ENCODE measurements at places on chromosomes 2 and 18.

- DNase-seq = no peak
Measured at GRCh38 chr2:140641163-140641562, 1489.7 kb downstream of the LRP1B start.

DNA sequence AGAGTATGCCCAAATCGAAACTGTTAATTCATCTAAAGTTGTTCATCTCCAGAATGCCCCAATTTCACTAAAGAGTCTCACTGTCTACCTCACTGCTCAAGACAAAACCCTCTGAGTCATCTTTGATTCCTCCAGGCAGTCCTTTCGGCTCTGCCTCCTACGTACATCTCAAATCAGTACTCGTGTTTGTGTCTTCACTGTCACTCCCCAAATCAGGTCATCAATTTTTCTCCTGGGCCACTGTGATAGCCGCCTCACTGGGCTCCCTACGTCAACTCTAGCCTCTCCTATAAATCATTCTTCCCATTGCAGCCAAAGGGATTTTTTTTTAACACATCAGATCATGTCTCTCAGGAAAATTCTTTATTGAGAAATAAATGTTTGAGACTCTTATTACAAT is 42.1 kb upstream of the TTC39C start:
- DNase-seq = no peak

DNA sequence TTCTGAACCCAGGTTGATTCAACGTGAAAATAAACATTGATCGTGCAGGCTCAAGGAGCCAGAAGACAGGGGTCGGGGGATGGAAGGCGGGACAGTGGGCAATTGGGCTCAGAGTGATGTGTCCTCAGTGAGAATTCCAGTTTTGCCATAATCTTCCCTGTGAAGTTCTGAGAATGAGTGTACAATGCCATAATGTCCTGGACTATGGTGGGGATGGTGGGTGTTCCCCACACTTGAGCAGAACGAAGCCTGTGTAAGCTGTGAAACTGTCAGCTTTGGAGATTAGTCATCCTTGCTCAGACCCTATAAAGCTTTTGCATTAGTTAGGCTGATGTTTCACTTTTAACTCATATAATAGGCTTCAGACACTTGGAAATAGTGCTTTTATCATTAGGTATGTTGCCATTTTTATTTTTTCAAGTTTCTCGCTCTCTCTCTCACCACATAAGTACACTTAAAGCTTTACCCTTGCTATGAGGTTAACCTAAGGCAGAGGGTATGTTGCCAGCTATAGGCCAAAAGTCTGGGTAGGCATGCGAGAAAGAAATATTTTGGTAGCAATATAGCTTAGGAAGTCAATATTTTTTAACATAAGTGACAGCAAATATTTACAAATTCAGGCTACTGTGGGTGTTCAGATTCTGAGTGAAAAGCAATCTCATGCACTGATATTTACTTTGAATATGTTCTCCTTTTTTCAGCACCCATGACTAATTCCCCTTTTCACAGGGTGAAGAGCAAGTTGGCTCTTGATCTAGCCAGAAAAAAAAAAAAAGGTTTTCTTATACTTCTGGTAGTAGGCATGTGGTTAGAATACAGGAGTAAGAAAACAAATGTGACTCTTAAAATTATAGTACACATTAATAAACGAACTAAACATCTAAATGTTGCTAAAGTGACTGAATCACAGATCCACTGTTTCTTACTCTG is 47.2 kb downstream of the CDC42EP3 start:
- no peak for DNase-seq

- no peak for DNase-seq
Measured at GRCh38 chr18:59488899-59489298, 129.8 kb upstream of the LMAN1 start.

DNA sequence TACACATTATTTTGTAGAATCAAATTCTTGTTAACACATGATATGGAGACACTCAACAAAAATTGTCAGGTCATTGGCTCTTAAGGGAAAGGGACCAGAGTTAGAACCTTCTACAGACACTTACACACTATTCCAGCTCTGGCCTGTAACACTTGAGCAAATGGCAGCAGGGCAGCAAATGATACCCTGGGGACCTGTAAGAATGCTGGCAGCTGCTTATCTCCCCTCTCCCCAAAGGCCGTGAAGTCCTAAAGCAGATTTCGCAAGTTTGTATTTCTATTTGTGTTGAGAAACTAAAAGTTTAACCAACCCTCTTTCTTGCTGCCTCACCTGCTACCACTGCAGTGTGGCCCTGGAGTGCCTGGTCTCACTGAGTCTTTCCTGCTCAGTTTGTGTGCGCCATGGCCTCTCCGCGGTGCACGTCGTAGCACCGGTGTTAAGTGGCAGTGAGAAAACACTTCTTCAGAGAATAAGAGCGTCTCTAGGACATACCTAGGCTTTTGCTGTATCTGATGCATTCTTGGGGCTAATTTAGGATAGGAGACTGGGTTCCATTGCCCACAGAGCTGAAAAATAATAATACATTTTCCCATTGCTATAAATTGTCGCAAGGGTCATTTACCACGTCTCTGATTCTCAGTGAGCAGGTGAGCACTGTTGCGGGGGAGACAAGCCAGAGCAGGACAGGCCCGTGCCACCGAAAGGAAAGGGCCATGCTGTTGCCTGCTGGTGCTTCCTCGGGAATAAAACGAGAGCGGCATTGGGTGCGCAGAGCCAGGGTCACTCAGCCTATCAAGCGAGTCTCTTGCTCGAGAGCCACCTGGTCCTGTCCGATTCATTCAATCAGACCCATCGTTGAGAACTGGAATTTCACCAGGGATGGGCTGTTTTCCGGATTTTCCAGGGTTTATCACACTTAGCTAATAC is 204.9 kb downstream of the PTGR3 start:
- no peak for DNase-seq

GRCh38 chr2:130795431-130795830 is 40.1 kb downstream of the AMER3 start:
- DNase-seq = no peak

GRCh38 chr2:23036629-23037028 is 348.4 kb upstream of the KLHL29 start:
- no peak for DNase-seq

DNA sequence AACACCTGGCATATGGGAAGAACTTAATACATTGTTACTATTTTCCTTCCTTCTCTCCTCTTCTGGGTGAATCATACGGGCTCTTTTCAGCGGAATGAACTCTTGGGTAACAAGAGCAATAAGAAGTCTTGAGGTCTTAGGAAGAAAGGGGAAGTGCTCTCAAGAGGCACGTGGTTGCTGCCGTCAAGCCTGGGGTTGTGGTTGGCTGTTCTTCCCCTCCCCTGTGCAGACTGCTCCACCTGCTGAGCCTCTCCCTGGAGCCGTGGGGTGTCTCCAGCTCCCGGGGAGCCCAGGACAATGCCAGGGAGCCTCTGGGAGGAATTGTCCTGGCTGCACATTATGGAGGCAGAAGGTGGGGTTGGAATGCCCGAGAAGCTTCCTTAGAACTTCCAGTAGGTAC is 19.4 kb downstream of the TOGARAM2 start:
- DNase-seq = no peak

GRCh38 chr2:217836901-217837491 is 165.8 kb downstream of the TNS1 start:
- DNase-seq = peak; percentile 32

GRCh38 chr2:217843324-217843723 is 159.5 kb downstream of the TNS1 start:
- DNase-seq = no peak

DNA sequence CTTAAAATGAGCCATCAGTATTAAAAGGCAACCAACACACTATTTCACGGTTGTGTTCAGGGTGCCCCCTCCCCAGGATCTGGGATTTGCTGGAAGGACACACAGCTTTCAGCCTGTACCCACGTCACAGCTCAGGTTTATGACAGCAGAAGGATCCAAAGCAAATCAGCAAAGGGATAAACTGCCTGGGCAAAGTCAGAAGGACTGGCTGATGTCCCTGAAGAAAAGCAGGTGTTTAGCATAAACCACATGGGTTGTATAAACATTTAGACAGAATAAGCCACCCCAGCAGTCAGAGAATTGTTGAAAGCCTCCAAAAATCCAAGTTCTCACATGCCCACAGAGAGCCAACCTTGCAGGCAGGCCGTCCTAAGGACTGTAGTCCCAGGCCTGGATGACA is 63.9 kb downstream of the CD226 start:
- no peak for DNase-seq

DNA sequence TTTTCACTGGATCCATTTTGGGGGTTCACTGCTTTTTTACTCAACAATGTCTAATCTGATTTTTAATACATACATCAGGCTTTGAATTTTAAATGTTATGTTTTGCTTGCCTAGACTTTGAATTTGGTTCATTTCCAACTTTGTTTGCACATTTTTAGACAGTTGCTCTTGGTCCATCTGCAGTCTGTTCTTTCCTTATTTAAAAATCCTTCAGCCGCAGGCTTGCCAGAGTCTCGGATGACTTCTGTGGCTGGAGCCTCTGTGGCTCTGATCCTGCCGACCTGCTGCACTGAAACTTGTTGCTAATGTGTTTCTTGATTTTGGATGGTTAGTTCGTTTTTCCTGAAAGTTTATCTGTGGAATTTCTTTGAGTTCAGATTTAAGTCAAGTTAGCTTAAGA is 172.0 kb upstream of the ALKAL2 start:
- no peak for DNase-seq

DNA sequence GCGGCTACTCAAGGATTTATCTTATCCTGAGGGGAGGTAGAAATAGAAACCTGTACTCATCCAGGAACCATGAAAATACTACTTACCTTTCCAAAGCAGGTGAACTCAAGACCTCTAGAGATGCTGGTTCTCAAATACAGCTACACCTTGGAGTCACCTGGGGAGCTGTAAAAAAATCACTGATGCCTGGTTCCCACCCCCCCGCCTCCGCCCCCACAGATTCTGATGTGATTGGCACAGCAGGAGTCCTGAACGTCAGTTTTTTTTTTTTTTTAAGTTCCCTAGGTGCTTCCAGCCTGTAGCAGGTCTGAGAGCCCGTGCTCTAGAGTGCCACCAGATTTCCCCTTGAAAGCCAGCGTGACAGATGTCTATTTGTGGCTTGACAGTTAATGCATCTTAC is 113.6 kb downstream of the MRO start:
- no peak for DNase-seq

- no peak for DNase-seq
Measured at GRCh38 chr2:4340536-4340935, 637.2 kb downstream of the DCDC2C start.

GRCh38 chr2:18896125-18896764 is 306.9 kb upstream of the NT5C1B start:
- DNase-seq = no peak

- DNase-seq = no peak
Measured at GRCh38 chr2:241530571-241530970, 22.2 kb upstream of the STK25 start.

DNA sequence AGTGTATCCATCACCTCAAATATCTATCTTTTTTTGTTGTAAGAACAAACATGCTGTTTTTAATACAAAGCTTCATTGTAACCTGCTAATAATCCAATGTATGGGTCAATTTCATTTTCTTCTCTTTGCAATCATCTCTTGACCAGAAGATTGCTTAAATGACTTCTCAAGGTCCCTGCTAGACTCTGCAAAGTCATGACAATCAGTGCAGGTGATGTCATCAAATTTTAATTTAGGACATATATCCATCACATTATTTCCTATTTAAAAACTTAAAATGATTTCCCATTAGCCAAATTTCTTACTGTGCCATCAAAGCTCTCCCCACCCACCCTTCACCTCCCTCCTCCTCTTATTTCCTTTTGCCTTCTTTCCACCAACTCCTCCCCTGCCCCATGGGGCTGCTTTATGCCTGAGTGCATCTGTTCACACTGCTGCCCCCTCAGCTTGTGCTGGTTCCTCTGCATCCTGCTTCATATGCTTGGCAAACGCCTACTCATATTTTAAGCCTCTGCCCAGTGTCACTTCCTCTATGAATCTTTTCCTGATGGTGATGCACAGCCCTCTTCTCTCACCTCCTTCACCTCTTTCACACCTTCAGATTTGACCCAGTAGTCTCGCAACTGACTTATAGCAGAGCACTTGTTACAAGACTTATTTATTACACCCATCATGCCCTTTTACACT is 20.3 kb downstream of the PLEK start:
- DNase-seq = no peak

GRCh38 chr2:178910005-178910404 is 102.8 kb upstream of the TTN start:
- no peak for DNase-seq

- DNase-seq = no peak
Measured at GRCh38 chr2:191839918-191840804, 6.7 kb downstream of the CAVIN2 start.

- DNase-seq = no peak
Measured at GRCh38 chr2:52383541-52383940, 1351.6 kb upstream of the NRXN1 start.

GRCh38 chr18:6607343-6607742 is 122.2 kb upstream of the ARHGAP28 start:
- no peak for DNase-seq

DNA sequence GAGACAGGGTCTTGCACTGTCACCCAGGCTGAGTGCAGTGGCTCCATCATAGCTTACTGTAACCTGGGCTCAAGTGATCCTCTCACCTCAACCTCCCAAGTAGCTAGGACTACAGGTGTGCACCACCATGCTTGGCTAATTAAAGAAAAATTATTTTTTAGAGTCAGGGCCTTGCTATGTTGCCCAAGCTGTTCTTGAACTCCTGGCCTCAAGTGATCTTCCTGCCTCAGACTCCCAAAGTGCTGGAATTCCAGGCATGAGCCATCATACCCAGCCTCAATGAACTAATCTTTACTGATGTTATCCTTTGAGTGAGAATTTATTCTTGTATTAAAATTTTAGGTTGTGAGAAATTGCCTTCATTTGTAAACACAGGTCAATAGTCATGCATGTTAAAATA is 27.0 kb upstream of the CD28 start:
- DNase-seq = no peak

- no peak for DNase-seq
Measured at GRCh38 chr2:125745514-125745913, 910.4 kb upstream of the GYPC start.

- DNase-seq = no peak
Measured at GRCh38 chr18:24703316-24703715, 242.9 kb downstream of the HRH4 start.

DNA sequence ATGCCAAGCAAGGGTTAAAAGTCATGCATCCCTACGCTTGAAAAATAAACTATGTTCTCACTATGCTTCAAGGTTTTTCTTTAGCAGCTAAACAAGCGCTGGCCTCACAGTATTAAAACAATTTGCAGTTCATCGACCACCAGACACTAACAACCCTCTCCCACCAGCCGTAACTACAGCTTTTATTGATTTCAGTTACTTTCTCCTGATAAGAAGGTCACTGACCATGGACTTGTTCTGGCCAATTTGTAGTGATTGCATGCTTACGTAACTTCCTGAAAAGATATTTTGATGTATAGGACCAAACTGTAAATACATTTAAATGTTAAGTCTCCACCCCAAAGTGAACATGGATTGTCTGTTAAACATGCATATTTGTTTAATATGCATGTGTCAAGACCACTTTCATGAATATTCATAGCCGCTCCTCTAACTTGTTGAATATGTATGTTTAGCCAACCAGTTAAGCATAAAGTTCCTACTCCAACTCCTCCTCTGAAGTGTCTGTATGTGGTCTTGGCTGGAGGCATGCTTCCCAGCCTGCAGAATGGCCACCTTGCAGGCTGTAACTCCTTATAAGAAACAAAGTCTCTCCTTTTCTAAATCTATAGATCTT is 1.7 kb upstream of the THOC1 start:
- no peak for DNase-seq

- no peak for DNase-seq
Measured at GRCh38 chr2:98607741-98608115, 584 bp downstream of the COA5 start.

- no peak for DNase-seq
Measured at GRCh38 chr2:197377670-197378069, 57.2 kb downstream of the SF3B1 start.
